ENCODE measurements at places on chromosomes 1 and 21. TPM values are rescaled to one million over a fixed set of nuclear protein-coding genes. Genes with fewer than 3 reads are reported as not detected.

SPTA1 gene
- not detected for total RNA-seq

NUAK2 gene
- 1.7 TPM for total RNA-seq

SYCP1 gene
- total RNA-seq: not detected

TBCE gene
- 22.2 TPM for total RNA-seq

SLFNL1 gene
- 0.69 TPM for total RNA-seq

TLCD4 gene
- total RNA-seq: 9.3 TPM

SH3BGR gene
- total RNA-seq: 35.7 TPM
